ENCODE measurements at places on chromosomes 3 and 15.

- no peak for DNase-seq
These were observed 675.5 kb downstream of the FHIT start for GRCh38 chr3:60575718-60576272.

DNA sequence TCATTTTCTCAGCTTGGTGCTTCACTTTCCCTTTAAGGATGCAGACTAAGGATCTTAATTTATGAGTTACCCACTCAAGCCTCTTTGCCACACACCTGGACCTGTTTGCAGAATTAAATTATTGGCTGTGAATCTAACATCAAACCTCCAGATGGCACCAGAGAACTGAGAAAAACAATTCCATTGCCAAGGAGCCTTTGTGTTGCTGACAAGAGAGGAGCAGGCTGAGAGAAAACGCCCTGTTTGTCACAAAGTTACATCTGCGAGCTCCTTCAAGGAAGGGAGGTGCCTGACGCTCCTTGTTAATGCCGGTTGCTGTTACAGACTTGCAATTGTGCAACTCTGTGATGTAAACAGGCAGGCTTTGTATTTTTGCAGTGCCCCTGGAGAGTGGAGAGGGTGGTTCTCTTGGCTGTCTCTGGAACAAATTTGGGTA lies 36.3 kb upstream of the TMC3 start:
- peak; percentile 68 for DNase-seq

DNA sequence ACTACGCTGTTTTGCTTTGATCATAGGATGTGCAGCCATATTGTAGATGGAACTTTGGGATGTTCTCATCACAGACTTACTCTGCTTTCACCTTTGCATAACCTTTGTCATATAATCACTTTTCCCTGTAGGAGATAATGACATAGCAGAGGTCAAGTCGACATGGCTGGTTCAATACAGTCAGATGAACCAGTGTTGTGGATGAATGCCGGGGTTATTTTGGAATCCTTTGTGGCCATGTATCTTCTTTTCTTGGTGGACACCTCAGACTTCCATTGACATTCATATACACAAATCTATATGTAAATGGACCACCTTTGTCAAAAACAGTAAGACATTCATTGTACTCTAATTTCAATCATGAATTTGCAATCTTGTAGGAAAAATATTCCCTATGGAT lies 180.2 kb downstream of the PTPRG start:
- no peak for DNase-seq

DNA sequence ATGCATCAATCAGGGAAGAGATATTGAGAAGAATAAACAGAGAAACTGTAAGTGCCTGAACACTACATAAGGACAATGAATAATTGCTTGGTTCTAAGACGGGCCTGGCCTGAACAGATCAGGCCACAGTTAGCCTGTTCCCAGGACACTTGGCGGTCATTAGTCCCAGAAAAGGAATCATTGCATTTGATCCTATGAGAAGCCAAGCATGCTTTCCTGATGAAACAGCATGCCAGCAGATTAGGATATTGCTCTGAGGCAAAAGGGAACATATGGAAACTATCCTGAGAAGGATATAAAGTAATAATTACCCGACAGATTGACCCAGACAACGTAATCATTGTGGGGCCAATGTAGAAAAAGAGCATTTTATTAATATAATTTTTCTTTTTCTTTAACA lies 51.9 kb downstream of the STRIT1 start:
- DNase-seq: no peak

DNA sequence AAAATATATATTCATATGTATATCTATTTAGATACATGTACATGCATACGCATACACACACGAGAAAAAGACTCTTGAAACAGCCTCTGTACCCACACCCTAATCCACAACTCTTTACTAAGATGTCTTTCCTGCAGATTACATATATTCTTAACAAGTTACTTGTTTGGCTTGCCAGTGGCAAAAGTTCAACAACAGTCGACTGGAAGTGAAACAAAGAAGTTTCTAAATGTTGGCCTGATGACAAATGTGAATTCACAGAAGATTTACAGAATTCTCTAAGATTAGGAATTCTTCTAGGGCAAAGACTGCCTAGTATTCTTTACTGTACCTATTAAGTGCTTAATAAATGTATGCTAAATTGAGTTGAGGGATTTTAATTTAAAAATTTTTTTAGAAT lies 116.8 kb downstream of the CDIN1 start:
- no peak for DNase-seq
